ENCODE measurements at places on chromosomes 7 and 10.

DNA sequence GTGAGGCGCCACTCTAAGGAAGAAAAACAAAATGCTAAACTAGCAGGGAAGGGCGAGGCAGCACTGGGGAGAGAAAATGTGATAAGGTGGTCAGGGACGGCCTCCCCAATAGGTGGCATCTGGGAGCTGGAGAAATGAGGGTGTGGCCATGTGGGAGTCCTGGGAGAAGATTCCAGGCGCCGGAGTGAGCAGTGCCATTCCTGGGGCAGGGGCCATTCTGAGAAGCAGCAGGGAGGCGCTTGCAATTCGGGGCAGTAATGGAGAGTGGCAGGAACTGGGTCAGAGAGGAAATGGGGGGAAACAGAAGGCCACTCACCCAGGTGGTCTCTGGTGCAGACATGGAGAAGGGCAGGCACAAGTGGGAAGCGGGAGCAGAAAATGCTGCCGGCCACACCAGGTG, 61.8 kb upstream of the LRRC18 start:
- no peak for DNase-seq

DNA sequence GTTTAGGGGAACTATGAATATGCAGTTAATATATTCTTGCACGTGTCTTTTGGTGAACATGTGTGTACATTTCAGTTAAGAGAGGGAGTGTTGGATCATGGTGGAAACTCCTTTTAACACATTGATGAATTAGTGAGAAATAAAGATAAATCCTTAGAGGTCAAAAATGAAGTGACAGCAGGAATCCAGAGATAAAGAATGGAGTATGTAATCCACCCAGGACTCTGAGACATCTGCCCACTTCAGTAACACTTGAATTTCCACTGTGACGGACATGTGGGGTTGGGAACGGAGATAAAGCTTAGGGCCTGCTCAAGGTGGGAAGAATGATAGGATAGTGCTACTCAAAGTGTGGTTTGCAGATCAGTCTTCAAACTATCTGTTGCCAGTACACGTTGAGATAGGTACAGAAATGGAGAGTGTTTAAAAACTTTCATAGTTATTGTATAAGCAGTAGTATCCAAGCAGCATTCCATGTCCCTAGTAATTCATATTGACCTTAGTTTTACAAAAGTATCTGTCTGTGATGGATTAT, 6.6 kb upstream of the RELN start:
- DNase-seq = no peak

DNA sequence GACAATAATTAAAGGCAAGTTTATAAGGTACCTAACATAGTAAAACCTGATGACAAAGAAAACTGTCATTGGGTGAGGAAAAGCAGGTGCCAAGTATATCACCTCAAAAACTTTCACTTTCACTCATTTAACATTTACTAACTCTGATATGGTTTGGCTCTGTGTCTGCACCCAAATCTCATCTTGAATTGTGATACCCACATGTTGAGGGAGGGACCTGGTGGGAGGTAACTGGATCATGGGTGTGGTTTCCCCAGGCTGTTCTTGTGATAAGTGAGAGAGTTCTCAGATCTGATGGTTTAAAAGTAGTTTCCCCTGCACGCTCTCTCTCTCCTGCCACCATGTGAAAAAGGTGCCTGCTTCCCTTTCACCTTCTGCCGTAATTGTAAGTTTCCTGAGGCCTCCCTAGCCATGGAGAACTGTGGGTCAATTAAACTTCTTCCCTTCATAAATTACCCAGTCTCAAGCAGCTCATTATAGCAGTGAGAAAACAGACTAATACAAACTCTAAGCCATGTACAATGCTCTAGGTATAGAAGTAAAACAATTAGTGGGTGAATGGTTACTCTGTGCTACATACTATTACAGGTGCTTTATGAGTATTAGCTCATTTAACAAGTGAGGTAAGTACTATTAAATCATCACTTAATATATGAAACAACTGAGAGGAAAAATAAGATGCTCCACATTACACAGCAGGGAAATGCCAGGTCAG, 199.0 kb downstream of the CHCHD3 start:
- DNase-seq = peak; percentile 11

GRCh38 chr7:46160861-46161260, 239.8 kb upstream of the IGFBP3 start:
- no peak for DNase-seq

All from CD4-positive, alpha-beta T cell treated with Interleukin-1 beta for 1 hour (primary cell).